ENCODE measurements at places on chromosomes 4 and X.

DNA sequence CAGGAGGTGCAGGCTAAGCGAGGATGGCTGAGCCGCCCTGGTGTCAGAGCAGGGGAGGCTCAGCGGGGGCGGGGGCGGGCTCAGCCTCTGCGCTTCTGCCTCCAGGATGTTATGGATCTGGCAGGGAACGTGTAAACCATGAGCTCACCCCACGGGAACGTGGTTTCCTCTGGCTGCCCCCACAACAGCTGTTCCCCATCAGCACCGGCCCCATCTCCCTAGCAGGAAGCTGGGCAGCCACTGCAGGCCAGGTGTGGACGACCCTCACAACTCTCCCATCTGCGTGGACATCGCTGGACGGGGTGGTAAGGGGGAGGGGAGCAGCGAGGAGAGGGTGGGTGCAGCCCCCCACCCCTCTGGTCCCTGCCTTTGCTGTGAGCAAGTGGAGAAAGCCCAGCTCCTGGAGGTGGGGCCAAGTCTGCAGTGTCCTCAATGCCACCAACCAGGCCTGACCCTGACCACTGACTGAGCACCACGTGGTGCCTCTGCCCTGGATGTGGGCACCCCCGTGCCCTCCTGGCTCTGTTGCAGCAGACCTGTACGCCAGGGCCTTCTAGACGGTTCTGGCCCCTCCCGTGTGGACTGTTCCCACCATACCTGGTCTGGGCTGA, 28.1 kb upstream of the SPON2 start:
- no peak for DNase-seq

- no peak for DNase-seq
Observed at GRCh38 chr4:2754848-2755819, 1.0 kb downstream of the TNIP2 start.

GRCh38 chr4:184028561-184029374, 123.7 kb downstream of the STOX2 start:
- DNase-seq, result no peak

DNA sequence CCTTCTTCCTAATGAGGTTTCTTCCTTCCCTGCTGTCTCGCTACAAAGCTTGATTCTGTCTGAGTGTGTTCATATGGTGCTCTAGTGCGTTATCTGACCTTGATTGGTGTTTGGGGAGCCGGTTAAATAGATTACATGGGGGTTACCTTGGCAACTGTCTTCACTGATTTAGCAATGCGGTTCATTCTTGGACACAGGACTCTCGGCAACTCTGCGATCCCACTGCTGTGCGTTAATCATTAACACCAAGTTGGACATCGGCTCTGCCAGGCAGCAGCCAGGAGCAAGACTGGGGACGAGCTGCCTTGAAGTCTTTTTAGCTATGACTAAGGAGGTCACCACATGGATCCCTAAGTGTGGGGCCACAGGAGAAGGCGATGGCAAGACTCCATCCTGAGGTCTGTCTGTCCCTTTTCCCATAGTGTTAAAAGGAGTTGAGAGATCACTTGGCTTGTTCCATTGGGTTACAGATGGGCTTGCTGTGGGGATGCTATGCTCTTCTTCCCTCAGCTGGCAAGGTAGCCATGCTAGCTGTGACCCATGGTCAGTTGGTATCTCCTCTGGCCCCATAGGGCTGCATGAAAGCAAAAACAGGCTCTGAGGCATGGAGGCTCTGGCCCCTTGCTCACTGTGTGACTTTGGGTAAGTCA, 93.4 kb upstream of the MAMLD1 start:
- no peak for DNase-seq

DNA sequence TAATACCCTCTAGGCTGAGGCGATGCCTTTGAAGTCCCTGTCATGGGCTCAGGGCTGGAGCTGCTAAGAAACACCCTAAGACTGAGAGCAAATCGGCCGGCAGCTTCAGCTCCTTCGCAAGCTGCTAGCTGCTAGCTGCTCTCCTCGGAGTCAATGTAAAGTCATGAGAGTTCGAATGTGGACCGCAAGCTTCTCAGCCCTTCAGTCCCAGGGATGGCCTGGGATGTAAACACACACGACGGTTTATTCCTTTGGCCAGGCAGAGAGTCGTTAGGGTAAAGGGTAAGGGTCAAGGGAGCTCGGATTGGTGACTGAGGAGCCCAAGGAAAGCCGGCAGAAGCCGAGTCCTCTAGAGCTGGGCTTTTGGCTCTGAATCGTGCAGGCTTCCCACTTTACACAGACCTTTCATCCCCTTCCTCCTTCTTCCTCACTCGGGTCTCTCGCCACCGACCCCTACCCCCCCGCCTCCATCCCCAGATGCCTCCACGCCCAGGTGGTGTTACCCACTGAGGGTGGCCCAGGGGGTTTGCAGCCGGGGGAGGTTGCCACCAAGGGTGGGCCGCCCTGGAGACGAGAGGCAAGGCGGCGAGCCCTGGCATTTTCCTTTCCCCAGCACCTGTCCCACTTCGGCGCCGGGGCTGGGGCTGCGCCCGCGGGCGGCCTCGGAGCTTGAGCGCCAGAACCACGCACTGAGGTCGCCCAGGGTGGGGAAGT, 3.1 kb upstream of the BCORL1 start:
- no peak for DNase-seq

DNA sequence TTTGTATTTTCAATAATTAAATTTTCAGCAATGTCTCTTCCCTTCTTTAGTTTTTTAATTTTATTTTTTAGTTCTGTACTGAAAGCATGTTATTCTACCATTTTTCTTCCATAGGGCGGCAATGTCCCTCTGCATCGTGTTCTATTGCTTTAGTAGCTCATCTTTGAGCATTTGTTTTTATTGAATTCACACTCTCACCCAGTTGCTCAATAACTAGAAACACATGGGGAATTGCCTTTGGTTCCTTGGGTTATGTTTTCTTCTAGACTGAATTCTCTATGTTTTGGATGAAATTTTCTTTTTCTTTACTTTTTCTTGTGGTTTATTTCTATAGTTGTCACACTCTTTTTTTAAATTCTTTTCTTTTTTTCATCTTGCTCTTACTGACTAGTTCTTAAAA, 233.8 kb upstream of the LDB2 start:
- no peak for DNase-seq

DNA sequence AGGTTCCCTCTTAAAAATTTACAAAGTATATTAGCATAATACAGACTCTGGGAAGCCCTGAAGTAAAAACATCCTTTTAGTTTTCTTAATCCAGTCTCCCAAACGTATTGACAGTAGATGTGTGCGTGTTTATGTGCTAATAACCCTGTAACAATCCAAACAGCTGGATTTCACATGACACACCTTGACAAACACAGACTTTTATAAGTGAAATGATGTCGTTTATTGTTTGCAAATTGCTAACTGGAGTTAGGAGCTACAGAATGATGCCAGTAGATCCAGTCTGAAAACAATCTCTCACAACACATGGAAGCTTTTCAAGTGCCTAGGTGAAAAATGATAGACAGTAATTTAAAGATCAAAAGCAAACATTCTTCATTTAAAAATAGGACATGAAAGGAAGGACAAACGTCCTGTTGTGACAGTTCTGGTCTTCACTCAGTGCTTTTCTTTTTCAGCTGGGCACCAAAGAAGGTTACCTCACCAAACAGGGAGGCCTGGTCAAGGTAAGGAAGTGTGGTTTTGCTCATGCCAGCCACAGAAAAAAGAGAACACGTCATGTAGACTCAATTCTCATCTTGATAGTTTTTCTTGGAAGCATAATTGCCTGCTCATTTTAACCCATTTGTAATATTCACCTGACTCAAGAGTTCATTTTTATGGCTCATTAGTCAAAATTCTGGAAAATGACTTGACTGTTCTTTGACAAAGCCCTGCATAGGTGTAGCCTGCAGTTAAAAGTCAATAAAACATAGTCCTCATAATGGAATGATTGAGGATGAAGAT, 32.9 kb downstream of the LAMTOR3 start:
- no peak for DNase-seq

DNA sequence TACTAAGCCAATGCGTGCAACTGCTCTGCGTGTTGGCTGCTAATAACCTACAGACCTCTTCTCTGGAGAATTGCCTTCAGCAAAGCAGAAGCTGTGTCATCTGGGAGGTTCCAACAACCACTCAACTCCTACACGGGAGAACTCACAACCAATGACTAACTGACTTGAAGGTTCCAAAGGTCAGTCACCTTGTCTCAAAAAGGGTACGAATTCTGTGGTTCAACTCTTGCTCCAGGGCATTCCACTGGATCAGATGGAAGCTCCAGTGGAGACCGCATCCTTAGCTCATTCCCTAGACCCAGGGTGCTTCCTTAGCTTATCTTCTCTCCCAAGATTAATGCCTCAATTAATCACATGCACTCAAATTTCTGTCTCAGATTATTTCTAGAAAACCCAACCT, 222.7 kb downstream of the CHIC2 start:
- DNase-seq, result no peak

DNA sequence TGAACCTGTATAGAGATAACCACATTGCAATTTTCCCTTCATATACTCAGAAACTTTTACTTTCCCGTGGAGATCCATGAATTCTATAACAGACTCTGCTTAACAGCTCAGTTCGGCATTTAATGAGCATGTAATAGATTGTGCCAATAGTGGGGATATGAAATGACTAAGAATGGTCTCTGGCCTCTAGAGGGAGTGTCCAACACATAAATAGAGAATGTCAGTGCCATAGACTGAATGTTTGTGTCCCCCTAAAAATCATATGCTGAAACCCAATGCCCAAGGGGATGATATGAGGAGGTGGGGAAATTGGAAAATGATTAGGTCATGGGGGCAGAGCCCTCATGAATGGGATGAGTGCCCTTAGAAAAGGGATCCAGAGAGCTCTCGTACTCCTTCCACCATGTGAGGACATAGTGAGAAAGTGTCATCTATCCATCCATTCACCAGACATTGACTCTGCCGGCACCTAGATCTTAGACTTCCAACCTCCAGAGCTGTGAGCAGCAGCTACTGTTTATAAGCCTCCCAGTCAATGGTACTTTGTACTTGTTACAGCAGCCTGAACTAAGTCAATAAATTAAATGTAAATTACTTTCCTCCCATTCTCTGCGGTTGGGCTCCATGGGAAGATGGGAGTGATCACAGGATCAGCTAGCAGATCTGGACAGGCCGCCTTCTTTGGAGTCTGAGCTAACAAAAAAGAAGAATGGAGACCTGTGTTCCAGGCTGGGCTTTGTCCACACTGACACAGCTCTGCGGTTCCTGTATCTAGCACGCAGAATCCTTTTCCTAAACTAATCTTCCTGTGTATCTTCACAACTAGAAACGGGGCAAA, 28.1 kb upstream of the HPSE start:
- peak; percentile 61 for DNase-seq

- DNase-seq, result no peak
Observed at GRCh38 chrX:154142950-154143745, 895 bp upstream of the OPN1LW start.

DNA sequence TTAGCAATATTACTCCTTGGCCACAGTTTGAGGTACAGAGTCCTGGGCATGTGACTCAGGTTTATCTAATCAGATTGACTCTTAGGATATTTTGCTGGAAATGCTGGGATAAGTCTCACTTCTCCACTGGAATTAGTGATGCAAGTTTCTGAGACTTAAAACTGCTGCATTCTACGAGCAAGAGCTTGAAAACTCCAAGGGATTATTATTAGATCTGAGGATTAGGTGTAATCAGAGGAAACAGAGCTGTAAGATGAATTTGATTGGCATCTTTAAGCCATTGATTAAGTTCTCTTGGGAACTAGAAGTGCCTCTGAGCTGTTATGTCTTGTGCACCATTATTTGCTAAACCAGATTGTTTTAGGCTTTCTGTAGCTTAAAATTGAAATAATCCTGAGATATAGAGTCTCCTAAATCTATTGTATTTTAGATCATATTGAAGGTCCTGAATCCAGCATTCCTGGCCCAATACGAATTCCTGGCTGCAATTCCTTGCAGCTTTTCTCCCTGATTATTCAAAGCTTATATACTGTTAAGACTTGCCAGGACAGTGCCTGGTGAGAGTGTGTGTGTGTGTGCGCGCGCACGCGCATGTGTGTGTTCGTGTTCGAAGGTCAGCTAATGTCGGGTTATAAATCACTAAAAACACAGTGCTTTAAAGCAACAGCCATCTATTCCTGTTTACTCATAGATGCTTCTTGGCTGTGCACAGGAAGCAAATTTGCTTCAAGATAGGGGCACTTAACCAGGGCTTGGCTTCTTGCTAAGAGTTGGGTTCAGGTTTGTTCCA, 735.1 kb downstream of the STIM2 start:
- DNase-seq, result no peak

GRCh38 chrX:130895299-130895698, 7.7 kb downstream of the ENOX2 start:
- DNase-seq, result no peak

- no peak for DNase-seq
Observed at GRCh38 chrX:154417157-154417556, 5.8 kb downstream of the TAFAZZIN start.

DNA sequence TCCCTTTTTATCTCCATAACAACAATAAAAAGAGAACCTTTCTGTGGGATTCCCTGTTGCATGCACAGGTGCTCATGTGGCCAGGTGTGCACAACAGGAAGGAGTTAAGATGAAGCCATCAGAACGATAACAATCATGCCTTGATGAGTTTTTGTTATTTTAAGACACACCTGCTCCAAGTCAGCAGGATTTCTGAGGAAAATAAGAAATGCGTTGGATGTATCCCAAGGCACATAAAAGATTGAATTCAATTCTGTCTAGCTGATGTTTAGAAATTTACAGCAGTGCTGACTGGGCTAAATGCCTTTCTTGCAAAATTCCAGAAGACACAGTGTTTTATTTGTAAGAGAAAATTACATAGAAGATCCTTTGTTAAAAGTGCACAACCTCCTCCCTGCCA, 1678.2 kb downstream of the ARAP2 start:
- DNase-seq, result no peak

GRCh38 chr4:183995570-183995969, 90.5 kb downstream of the STOX2 start:
- no peak for DNase-seq

- DNase-seq, result no peak
Observed at GRCh38 chr4:6437826-6438238, 34.6 kb downstream of the PPP2R2C start.

DNA sequence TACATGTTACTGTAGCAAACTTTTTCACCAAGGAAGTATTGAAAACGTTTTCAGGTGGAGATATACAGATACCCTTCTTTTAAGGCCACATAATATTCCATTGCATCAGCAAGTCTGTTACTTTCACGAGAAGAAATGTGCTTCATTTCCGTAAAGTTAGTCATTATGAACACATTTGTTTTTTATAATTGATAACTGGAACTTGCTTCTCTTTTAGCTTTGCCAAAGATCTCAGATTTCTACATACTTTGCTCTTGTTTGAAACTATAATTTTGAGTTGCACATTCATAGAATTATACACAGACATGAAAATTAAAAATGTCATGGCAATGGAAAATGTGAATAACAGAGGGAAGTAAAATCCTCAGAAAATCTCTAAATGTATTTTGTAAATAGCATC, 128.7 kb upstream of the GIMD1 start:
- DNase-seq, result no peak

GRCh38 chrX:71378732-71379131, 12.6 kb downstream of the TAF1 start:
- DNase-seq, result peak; percentile 68

DNA sequence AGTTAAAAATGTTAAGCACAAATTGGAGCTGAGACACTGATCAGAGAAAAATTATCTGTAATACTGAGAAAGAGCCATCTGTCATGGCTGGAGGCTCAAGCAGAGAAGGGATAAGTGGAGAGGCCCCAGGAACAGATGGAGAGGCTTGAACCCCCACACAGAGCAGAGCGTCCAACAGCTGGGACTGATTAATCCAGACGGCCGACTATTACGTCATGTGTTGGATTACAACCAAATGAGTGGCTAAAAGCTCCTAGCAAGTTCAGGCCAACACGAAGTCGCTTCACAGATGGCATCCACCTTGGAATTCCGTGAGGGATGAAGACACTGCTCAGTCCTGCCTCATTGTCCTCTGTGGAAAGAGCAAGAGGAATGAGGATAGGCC, 57.7 kb upstream of the ATXN3L start:
- DNase-seq, result no peak
